ENCODE measurements at places on chromosomes 11 and 22. TPM values are rescaled to one million over a fixed set of nuclear protein-coding genes. Genes with fewer than 3 reads are reported as not detected.
A peak's percentile ranks its signal among the peaks of the same experiment; 100 is the strongest.

Gene UCP3
- 0.27 TPM for total RNA-seq

Gene GANAB
- 214 TPM for total RNA-seq

Gene DRAP1
- total RNA-seq: 27.5 TPM

GRCh38 chr11:87002918-87003317 lies 34.8 kb upstream of the TMEM135 start:
- no peaks in the 10 kb centered on the region for H3K36me3 ChIP-seq
- no peak overlapping the region for H3K4me3 ChIP-seq
- H3K4me1 ChIP-seq: no peaks in the 10 kb centered on the region
- DNase-seq: no peak

- no peak overlapping the region for H3K4me3 ChIP-seq
- H3K27ac ChIP-seq: no peak overlapping the region
- no peaks in the 10 kb centered on the region for H3K36me3 ChIP-seq
- no peaks in the 10 kb centered on the region for H3K4me1 ChIP-seq
Measured at GRCh38 chr11:74030723-74031676, 22.1 kb upstream of the UCP3 start.

DNA sequence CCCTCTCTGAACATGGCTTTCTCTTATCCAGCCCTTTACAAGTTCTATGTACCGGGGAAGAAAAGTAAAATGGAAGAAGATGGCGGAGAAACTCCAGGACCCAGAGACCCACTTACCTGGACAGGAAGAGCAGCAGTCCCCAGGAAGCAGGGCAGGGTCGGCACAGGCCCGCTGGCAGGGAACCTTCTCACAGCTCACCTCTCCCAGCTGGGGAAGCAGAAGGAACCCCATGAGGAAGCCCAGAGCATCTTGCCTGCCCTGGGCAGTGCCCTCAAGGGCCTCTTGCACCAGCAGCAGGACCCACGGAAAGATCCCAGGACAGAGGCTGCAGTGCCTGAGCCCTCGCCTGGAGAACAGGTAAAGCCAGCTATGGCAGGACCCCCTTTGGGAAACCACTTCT lies 23.4 kb downstream of the PGA5 start:
- DNase-seq: no peak
- H3K4me3 ChIP-seq: no peak overlapping the region
- H3K36me3 ChIP-seq: no peaks in the 10 kb centered on the region
- H3K4me1 ChIP-seq: peaks cover 31% of the 10 kb centered on the region
- no peaks in the 10 kb centered on the region for H3K27me3 ChIP-seq
- H3K27ac ChIP-seq: peak overlapping the region; percentile 66

DNA sequence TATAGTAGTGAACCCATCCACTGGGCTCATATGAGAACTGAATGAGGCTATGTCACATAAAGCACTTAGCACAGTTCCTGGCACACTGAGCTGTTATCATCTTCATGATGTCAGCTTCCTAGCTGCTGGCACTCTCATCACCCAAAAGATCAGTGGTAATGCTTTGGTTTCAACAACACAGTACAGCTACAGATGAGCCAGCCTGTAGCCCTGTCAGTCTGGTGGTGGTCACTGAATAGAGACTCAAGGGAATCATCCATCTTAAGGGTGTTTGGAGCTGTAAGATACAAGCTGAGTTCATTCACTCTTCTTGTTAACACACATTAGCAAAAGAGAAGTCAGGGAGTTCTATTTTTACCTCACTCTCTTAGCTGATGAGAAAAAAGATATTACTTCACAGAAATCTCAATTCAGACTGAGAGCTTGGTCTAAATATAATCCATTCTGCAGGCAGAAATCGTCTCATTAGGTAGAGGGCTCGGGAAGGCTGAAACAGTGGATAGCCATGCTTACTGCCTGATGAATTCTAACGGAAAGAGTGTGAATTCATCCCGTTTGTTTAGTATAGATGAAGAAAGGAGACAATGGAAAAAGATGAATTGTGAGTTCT lies 6.3 kb upstream of the SLC1A2 start:
- H3K27me3 ChIP-seq: no peaks in the 10 kb centered on the region
- H3K27ac ChIP-seq: no peak overlapping the region
- no peaks in the 10 kb centered on the region for H3K4me1 ChIP-seq

GRCh38 chr22:21981874-21982273 lies 713 bp downstream of the TOP3B start:
- DNase-seq: no peak
- peak overlapping the region; percentile 97 for H3K4me3 ChIP-seq
- H3K27ac ChIP-seq: peak overlapping the region; percentile 68
- H3K27me3 ChIP-seq: no peaks in the 10 kb centered on the region
- no peaks in the 10 kb centered on the region for H3K36me3 ChIP-seq
- no peaks in the 10 kb centered on the region for H3K4me1 ChIP-seq

DNA sequence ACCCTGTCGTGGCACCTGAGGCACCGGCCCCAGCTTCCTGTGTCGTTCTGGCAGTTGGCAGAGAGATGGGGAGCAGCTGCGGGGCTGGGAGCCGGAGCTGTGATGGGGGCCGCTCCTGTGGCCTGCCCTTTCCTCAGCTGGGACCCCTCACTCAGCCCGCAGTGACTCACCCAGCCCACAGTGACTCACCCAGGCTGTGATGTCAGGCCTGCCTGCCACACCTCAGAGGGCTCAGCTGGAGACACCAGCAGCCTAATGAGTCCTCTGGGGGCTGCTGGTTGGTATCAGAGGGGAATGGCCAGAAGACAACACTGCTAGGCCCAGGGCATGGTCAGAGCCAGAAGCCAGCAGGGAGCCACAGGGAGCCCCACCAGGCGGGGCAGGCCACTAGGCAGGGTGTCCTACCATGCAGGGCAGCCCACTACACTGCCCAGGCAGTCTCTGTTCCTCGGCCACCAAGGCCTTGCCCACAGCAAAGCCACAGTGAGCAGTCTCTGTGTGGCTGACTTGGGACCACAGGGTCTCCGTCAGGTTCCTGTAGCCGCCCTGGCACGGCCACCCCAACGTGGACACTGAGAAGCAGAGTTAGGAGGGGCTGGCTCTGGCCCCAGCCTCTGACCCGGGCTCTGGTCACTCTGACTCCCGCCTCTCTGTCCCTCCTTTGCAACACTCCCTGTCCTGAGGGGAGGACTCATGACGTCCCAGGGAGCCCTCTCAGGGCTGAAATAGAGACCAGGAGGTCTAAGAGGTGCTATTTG lies 4.2 kb upstream of the FXYD2 start:
- H3K4me1 ChIP-seq: no peaks in the 10 kb centered on the region
- H3K36me3 ChIP-seq: no peaks in the 10 kb centered on the region
- H3K27me3 ChIP-seq: no peaks in the 10 kb centered on the region
